ENCODE measurements at places on chromosomes 6 and 20. TPM values are rescaled to one million over a fixed set of nuclear protein-coding genes. Genes with fewer than 3 reads are reported as not detected.

GRCh38 chr20:16311756-16312155, 261.5 kb downstream of the KIF16B start:
- no peak for DNase-seq

DNA sequence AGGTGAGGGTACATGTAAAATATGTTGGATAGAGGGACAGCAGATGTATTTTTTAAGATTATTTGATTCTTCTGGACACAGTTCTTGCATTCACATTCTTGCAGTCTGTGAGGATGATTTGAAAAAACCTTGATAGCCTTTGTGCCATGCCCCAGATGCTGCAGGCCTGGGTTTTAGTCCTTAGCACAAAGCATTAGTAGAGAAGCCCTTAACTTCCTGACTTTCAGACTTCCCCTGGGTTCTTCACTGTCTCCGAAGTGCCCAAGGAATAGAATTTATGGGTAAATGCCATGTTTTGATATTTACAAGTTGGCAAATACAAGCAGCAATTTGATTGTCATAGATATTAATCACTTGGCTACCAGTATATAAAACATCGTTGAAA, 67.6 kb upstream of the SUPT3H start:
- DNase-seq, result no peak

GRCh38 chr6:145091586-145092142, 643.7 kb downstream of the EPM2A start:
- no peak for DNase-seq

- DNase-seq, result no peak
Observed at GRCh38 chr20:34979366-34980153, 23.9 kb downstream of the MYH7B start.

- DNase-seq, result no peak
Observed at GRCh38 chr6:114579486-114579885, 236.7 kb upstream of the HS3ST5 start.

DNA sequence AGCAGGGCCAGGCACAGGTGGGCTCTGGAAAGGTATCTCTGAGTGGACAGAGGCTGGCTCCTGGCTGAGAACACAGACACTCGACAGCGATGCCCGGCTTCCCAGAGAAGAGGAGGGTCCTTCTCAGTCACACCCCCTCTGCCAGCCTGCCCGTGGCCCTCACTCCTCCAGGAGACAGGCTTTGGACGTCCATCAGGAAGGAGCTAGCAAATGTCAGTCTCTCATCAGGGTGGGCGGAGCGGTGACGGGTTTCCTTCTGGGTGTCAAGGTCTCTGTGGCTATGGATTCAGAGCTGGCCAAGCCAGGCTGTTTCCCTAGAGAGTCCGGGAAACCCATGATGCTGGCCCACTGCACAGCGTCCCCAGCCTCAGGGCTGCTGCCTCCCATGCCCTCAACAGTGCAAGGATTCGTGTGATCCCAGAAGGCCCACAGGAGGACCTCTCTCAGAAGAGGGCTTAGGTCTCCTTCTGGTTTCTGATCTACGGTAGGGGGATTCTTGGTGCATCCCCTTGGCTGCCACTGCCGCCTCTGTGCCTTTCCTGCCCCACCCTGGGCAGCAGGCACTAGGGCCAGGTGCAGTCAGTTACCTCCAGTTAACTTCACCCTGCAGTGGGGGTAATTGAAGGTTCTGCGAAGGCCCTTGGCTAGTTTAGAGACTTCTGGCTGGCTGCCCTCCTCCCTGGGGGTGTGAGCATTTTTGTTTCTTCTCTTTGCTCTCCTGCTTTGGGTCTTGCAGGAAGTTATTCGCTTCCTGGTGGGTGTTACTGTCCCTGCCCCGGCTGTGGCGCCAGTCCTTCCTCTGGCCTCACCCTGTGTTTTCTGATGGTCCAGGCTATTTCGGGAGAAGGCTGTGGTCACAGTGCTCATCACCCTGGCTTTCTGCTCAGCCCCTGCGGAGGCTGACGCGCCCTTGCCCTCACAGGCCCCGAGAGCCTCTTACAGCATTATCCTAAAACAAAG, 80.2 kb downstream of the CDH4 start:
- DNase-seq, result no peak

- no peak for DNase-seq
Observed at GRCh38 chr20:58986286-58986967, 5.4 kb downstream of the NELFCD start.

DNA sequence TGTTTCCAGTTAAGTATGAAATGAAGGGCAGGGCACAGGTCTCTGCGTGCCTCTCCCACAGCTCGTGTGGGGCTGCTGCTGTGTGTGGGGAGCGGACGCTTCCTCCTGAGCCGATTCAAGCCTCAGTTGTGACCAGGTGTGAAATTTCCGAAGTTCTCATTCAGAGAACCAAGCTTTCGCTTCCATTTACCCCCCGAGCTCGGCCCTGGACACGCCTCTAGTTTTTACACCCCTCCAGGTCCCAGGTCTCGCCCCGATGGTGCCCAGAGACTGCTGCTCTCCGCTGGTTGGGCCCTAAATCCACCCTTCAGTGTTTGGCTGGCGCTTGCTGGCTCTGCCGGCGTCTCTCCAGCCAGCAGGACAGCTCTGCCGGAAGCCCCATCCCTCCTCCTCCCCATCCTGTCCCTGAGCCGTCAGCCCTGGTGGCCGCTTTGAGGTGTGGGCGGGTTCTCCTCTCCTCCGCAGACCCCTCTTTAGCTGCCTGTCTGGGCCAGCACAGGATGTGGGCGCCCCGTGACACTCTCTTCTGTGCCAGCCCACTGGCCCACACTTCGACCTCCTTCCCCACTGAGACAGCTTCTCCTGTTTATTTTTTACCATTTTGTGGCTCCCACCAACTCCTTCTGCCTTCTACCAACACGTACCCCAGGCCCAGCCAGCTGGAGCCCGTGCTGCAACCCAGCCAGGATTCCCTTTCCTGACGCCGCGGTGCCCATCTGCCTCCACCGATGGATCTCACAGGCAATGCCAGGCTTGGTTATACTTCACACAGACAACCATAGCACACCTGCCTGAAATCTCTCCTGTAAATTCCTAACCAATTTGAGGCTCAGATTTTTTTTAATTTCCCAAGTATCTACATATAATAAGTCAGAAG, 142.8 kb downstream of the DLL1 start:
- DNase-seq, result no peak

DNA sequence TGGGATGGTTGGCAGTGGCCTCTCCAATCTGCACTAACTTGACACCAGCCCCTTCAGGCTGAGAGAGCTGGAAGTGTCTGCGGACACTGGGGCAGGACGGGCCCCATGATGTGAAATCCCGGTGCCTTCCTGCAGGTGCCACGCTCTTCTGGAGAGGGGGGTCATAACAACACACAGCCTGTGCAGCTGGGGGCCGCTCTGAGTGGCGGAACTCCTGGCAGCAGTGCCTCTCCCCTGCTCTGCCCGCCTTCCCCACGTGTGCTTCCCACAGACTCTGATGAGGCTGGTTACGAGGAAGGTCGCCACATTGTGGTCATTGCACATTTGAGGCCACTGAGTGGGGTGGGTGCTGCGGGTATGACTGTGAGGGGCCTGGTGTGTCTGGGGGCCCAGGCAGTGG, 145.2 kb downstream of the DTNBP1 start:
- no peak for DNase-seq

DNA sequence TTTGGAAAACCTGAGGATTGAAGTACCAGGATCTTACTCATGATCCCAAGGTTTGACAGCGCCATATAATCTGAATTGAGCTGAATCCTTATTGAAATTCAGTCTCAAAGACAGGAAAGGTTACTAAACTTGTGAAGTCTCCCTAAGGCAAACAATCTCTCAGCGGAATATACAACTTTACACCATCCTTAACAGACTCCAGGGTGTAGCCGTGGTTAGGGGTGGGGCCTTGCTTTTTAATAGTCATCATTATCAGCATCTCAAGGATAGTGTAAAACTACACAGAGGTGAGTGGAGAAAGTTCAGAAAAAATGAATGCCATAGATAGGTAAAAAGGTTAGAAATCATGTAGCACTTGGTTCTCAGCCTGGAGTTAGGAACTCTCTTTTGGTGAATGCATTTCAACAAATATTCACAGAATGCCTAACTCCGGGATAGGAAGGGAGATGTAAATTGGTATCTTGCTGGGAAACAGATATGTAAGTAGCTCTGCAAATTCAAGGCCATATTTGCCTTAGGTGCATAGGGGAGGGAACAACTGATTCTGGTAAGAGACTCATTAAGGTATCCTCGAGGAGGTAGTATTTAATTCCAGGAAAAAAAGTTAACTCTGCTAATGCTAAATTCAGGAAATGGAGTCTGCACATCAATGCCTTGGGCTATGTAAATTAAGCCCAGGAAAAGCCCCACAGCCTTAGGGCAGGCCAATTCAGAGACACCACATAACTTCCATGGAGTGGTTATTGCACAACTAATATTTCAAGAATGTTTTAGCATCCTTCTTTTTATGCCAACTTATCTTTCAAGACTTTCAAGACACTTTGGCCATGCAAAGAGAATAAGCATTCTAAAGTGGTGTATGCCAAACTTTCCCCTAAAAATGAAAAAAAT, 61.6 kb downstream of the SNAP25 start:
- DNase-seq, result no peak

GRCh38 chr6:34476447-34476846, 10.6 kb downstream of the PACSIN1 start:
- DNase-seq, result no peak

DNA sequence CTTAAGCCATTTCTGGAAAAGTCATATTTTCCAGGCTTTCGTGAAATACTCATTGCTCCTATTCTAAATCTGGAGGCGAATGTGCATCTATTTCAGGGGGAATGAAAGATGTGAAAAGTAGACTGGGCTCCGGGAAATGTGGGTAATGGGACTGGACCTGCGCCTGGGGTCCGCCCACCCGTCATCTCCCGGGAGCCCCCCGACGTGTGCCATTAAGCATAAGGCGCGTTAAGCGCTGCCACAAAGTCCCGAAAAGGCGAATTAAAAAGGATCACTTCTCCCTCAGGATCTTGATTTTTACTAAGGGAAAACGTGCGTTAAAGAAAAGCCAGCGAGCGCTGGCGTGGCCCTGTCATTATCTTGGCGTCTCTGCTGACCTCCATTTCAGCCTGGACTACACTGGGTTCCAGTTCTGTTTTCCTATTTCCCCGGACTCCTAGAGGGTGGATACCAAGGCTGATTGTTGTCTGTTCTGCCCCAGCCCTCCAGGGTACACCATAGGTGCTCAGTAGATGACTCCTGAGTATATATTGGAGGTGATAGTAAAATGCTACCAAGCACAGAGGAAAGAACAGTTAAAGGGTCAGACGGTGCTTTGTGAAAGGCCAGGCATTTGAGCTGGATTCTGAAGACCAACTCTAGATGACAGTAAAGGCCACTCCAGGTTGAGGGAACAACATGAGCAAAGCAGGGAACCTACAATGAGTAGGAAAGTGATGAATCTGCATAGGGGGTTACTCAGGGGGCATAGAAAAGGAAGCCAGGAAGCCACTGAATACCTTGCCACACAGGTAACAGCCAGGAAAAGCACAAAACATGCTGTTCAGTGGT, 89.2 kb upstream of the ARID1B start:
- no peak for DNase-seq

DNA sequence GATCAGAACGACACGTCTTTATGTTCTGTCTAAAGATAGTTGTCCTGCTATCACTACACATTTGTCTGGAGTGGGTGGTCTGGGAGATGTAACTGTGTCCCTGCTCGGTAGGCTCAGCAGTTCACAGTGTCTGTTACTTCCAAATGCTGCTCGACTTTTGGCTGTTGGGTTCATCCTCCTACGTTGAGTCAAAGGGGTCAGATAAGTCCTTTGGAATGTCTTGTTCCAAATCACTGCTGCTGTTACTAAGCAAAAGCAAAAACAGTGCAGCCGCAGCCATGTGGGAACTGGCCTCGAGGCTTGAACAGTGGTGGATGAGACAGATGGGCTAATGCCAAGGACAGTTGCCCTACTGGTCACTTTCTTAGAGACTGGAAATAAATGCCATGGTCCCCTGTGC, 272.2 kb upstream of the MAP3K7 start:
- DNase-seq, result no peak

- DNase-seq, result no peak
Observed at GRCh38 chr20:23970049-23970448, 18.5 kb downstream of the GGTLC1 start.

DNA sequence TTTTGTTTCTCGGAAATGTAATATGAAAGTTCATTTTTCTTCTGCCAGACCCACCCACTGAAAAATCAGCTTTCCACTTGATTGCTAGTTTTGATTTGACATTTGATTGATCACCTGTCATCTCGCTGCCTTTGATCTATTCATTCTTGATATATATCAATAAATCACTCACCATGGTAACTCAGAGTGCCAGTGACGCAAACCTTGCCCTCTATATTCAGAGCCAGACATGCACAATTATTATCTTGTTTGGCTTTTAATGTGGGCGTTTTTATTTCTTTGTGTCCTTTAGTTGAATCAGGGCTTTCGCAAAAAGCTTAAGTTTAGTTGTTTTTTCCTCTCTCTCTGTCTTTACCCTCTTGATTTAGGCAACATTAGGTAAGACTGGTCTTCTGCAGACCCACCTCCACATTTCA, 2.0 kb downstream of the TSHZ2 start:
- DNase-seq, result no peak

- DNase-seq, result no peak
Observed at GRCh38 chr6:125753218-125753936, 3.9 kb downstream of the HEY2 start.

DNA sequence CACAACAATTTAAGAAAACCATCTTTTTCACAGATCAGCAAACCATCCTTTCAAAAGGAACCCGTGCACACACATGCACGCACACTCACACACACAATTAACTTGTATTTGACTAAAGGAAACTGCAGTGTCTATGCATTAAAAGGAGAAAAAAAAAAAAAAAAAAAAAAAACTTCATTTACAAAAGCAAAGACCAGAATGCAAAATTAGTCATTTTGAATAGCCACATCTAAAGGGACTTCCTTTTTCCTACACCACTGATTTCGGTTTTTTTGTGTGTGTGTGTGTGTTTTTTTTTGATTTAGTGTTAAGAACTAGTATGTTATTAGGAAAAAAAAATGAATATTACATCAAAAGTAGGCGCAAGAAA, 6.3 kb downstream of the ZMYND8 start:
- no peak for DNase-seq

GRCh38 chr6:113824411-113824810, 32.7 kb upstream of the MARCKS start:
- no peak for DNase-seq

The ATP6V1G2 gene
- polyA plus RNA-seq, result 12.5 TPM

The AFDN gene
- polyA plus RNA-seq, result 20.7 TPM

The OR2B6 gene
- 0.09 TPM for polyA plus RNA-seq

The TFAP2A gene
- 2.3 TPM for polyA plus RNA-seq

The DNMT3B gene
- 1.9 TPM for polyA plus RNA-seq

The PDE10A gene
- 8.9 TPM for polyA plus RNA-seq

The RRAGD gene
- polyA plus RNA-seq, result not detected

The OR2J3 gene
- polyA plus RNA-seq, result not detected

The ZC3H12D gene
- polyA plus RNA-seq, result 0.02 TPM

The MOCS1 gene
- 6.1 TPM for polyA plus RNA-seq

The PTCHD4 gene
- 2.3 TPM for polyA plus RNA-seq

The ELOVL5 gene
- polyA plus RNA-seq, result 68.3 TPM

The DUSP15 gene
- polyA plus RNA-seq, result not detected

The RGS17 gene
- polyA plus RNA-seq, result 8.9 TPM

The BYSL gene
- 18.1 TPM for polyA plus RNA-seq

The SLA2 gene
- not detected for polyA plus RNA-seq

The ZSCAN26 gene
- 17.9 TPM for polyA plus RNA-seq

The HLA-C gene
- 245 TPM for polyA plus RNA-seq

The OR12D3 gene
- not detected for polyA plus RNA-seq

Data from AG04450 (cell line).